ENCODE measurements at places on chromosomes 13 and 19.

- DNase-seq, result no peak
Measured at GRCh38 chr19:6373813-6374108, 1.2 kb downstream of the ALKBH7 start.

- no peak for DNase-seq
Measured at GRCh38 chr13:24788538-24788937, 24.6 kb downstream of the RNF17 start.

DNA sequence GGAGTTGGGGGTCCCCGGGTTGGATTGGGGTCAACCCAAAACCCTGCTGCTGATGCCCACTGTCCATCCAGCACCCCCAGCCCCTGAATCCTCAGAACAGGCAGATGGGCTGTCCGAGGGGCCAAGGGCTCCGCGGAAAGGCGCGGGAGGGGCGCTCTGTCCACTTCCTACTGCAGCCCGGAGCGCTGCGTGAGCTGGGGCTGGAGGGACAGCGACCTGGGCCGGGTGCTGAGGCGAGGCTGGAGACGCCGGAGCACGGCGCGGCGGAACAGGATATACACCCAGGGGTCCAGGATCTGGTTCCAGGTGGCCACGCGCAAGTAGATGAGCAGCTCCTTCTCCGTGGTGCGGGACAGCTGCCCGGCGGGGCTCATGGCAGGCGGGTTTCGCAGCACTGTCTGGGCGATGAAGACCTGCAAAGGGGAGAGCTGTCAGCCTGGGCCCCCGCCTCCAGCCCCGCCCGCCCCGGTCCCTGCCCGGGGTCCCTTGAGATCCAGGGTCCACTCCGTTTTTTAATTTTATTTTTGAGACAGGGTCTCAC lies 10.3 kb downstream of the GIPC3 start:
- no peak for DNase-seq

GRCh38 chr19:16888629-16889365 lies at the start of gene F2RL3:
Gene F2RL3 (plus strand): TSS chr19:16888999. CDS start chr19:16889190, 191 bp downstream.
- no peak for DNase-seq

- no peak for DNase-seq
Measured at GRCh38 chr13:53038993-53039392, 10.4 kb downstream of the OLFM4 start.

GRCh38 chr13:20360041-20360491 lies 127.9 kb upstream of the GJB6 start:
- peak; percentile 53 for DNase-seq

DNA sequence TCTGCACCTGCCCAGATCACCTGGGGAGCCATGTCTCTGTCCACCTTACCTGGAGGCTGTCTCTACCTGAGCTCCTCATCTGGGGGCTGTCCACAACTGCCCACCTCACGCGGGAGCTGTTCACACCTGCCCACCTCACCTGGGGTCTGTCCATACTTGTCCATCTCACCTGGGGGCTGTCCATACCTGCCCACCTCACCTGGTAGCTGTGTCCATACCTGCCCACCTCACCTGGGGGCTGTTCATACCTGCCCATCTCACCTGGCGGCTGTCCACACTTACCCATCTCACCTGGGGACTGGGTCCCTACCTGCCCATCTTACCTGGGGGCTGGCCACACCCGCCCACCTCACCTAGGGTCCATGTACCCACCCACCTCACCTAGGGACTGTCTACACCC lies 10.0 kb upstream of the CPAMD8 start:
- DNase-seq, result no peak

DNA sequence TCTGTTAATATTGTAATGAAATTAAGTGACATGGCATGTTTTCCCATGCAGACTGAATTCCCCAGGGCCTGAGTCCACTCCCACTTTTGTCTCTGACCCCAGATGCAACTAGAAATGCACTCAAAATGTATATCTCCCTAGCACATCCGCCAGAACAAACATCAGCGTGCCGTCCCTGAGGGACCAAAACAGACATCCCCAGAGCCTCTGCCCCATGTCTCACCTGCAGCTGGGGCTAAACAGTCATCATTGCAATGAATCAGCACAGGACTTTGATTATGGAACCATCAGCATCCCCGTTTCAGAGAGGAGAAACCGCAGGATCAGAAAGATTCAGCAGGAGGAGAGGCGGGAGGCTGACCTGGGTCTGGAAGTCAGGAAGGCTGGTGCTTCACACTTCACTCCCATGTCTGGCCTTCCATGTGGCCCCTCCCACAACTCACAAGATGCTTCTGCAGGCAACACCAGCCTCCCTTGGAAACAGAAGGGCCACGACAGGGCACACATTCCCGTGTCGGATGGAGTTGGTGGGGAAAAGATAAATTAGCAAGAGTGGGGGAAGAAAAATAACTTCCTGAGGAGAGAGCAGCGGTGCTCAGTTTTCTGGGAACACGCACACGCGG lies 130.6 kb upstream of the VSTM2B start:
- DNase-seq, result no peak

GRCh38 chr13:98144027-98144741 lies 1.3 kb downstream of the FARP1 start:
- DNase-seq, result no peak

DNA sequence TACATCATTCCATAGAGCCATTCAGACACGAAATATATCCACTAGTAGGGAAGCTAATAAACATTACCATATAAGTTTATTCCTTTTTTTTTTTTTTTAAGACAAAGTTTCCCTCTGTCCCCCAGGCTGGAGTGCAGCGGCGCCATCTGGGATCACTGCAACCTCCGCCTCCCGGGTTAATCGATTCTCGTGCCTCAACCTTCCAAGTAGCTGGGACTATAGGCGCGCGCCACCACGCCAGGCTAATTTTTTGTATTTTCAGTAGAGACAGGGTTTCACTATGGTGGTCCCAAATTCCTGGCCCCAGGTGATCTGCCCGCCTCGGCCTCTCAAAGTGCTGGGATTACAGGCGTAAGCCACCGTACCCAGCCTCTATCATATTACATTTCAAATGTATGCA lies 612 bp upstream of the ZNF154 start:
- no peak for DNase-seq

- no peak for DNase-seq
Measured at GRCh38 chr19:30645946-30646577, 273.9 kb downstream of the ZNF536 start.

DNA sequence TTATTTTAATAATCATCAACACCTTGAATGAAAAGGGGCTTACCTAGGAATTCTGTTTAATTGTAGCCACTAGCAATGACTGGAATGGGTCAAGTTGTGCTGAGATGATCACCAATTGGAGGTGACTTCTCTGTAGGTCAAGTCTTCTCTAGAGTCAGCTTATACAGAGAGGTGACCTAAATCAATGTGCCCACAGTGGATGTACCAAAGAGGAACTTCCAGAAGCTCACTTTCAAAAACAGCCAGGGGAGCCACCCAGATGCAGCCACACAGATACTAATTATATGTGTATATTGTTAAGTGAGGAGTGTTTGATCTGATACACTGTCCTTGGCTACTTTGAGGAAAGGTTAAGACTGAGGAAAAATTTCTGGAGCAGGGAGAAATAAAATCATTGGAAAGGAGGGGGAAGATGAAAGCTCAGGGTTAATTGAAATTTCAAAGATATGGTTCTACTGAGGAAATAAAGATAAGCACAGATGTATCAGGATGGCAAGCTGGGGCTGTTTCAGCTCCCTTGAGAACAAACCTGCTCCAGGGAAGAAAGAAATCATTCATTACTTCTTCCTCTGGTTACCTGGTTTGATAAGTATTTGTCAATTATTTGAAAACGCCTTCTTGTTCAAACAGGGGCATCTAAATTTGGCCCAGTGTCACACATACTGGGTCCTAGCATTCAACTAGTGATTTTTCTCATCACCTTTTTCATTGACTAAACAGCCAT lies 5.1 kb downstream of the GPR183 start:
- DNase-seq, result no peak

GRCh38 chr19:1384478-1385110 lies 887 bp downstream of the NDUFS7 start:
- DNase-seq, result no peak

GRCh38 chr19:14559916-14560775 lies 11.7 kb downstream of the NDUFB7 start:
- no peak for DNase-seq

DNA sequence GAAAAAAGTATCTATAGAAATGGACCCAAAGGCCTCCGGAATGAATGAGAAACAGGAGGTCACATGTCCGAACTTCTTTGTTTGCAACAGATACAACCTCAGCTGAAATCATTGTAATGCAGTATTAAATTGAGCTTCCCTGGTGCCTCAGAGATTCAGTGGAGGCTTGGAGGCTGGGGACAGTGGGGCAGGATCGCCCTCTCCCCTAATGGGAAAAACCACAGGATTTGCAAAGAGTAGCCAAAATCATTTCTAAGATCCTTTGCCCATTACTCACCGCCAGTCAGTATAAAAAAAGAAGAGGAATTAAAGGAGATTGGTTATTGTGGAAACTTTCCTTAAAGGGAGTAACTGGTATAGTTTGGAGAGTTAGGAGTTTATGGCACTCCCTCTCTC lies 30.4 kb upstream of the IRS2 start:
- no peak for DNase-seq

DNA sequence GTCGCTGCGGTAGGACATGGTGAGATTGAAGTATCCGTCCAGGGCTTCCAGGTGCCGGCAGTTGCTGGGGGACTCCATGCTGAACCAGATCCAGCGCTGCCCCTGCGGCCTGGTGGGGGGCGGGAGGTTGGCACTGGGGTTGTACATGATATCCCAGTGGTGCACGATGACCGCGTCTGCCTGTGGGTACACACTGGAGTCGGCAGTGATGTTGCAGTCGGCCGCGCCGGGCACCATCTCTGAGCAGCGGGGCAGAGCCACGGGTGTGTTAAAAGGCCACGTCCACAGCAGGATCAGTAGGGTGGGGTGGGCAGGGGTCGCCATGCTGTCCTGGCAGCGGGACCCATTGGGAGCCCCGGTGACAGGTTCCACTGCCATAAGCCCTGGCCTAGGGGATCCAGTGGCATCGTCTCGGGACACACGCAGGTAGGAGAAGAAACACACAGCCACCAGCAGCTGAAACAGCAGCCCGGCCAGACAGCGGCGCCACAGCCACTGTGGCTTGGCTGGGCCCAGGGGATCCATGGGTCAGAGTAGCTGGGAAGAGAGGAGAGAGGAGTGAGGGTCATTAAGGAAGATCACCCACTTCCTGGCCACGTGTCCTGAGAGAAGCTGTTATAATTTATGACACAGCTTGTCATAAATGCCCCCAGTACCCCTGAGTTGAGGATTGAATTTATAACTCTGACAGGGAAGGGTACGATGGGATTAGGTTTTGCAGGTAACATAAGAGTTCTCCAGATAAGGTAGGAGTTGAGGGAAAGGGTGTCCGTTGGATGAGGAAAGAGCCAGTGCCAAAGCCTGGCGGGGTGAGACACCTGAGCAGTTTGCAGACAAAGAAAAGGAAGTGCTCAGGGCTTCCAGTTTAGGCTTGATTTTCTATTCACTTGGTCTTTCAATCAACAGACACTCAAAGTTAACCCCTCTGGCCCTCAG lies 2.9 kb downstream of the FUT5 start:
- no peak for DNase-seq

- DNase-seq, result no peak
Measured at GRCh38 chr13:98513837-98514236, 63.1 kb downstream of the STK24 start.

- DNase-seq, result no peak
Measured at GRCh38 chr19:47494211-47494547, 10.2 kb upstream of the KPTN start.

- DNase-seq, result no peak
Measured at GRCh38 chr13:34114581-34114980, 296.6 kb downstream of the RFC3 start.

DNA sequence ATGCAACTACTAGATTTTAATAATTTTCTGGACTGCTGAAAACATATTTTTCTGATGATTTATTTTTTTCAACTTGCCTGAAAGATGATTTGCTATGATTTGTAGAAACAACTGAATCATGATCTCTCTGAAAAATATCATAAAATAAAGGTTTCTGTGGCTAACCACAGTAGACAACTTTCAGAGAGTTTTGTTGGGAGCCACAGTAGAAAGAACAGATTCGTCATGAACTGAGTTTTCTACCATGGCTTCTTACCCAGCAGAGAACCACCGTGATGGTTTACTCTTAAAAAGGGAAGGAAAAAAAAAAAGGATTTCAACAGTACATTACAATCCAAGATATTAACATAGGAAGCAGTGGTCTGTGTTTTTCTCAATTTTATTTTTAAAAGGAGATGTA lies 18.0 kb downstream of the ZAR1L start:
- DNase-seq, result no peak

DNA sequence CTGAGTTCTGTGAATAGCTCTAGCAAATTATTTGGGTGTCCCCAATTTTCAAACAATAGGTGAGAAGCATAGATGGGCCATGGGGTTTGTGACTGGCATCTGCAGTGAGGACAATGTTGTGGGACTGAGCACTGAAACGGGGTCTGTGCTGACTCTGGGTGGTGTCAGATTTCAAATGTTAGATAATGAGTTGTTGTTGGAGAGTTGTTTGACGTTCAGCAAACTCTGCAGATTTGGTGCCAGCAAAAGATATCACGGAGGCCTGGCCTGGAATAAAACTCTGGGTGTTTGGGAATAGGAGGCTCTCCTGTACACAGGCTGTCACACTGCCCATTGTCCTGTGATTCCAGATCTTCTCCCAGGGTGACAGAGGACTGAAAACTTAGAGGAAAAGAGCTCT lies 2.9 kb downstream of the ZNF90 start:
- no peak for DNase-seq

GRCh38 chr13:88217883-88218282 lies 546.7 kb downstream of the SLITRK5 start:
- DNase-seq, result peak; percentile 23

- DNase-seq, result no peak
Measured at GRCh38 chr19:38004186-38004520, 97.1 kb downstream of the SIPA1L3 start.

DNA sequence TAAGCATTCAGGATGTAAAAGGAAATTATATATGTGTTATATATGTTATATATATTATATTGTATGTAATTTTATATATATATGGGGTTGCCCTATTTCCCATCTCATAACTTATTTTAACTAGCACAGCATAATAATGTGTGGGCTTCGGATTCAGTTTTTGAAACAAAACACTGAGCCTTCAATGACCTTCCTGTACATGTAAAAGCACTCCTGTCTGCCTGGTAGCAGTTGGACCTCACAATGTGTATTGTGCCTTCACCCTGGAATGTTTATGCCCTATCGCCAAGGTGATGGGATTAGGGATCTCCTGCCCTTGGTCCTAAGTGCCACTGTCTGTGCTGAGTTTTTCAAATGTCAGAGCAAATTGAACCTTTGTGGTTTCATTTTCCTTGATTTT lies 968.8 kb downstream of the TUBA3C start:
- DNase-seq, result no peak

GRCh38 chr13:35139591-35139990 lies 197.5 kb downstream of the NBEA start:
- no peak for DNase-seq

GRCh38 chr19:16860118-16860517 lies 28.7 kb upstream of the F2RL3 start:
- DNase-seq, result no peak

GRCh38 chr13:25248071-25248470 lies 39.2 kb downstream of the MTMR6 start:
- no peak for DNase-seq

Data from Caki2 (cell line).